ENCODE measurements at places on chromosomes 13 and 19.

- no peak for DNase-seq
Observed at GRCh38 chr19:17469092-17469480, 1.2 kb upstream of the SLC27A1 start.

- DNase-seq, result no peak
Observed at GRCh38 chr13:94198681-94199080, 280.8 kb downstream of the DCT start.

- DNase-seq, result no peak
Observed at GRCh38 chr13:70502944-70503343, 394.7 kb upstream of the KLHL1 start.

DNA sequence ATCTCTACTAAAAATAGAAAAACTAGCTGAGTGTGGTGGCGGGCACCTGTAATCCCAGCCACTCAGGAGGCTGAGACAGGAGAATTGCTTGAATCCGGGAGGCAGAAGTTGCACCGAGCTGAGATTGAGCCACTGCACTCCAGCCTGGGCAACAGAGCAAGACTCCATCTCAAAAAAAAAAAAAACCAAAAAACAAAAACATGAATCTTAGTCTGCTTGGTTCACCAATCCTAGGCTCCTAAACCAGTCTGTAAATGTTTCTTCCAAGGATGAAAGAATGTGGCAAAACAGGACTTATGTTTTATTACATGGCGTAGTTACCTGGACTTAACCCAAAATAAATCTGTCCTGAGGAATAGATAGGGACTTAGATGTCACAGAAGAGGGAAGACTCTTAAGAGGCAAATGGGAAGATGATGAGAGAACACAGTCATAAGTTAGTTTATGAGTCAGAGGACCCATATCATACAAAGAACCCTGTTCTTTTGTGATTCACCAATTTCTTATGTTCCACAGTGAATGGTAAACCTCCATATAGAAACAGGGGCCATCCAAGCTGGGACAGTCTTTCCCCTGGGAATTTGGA is 6.9 kb upstream of the FBXL3 start:
- DNase-seq, result peak; percentile 20

- DNase-seq, result no peak
Observed at GRCh38 chr13:26411206-26411605, 146.3 kb upstream of the WASF3 start.

- DNase-seq, result peak; percentile 68
Observed at GRCh38 chr19:15251010-15251748, 18.9 kb upstream of the EPHX3 start.

Measured in foreskin fibroblast (primary cell).